ENCODE measurements at places on chromosomes 11 and 22.

DNA sequence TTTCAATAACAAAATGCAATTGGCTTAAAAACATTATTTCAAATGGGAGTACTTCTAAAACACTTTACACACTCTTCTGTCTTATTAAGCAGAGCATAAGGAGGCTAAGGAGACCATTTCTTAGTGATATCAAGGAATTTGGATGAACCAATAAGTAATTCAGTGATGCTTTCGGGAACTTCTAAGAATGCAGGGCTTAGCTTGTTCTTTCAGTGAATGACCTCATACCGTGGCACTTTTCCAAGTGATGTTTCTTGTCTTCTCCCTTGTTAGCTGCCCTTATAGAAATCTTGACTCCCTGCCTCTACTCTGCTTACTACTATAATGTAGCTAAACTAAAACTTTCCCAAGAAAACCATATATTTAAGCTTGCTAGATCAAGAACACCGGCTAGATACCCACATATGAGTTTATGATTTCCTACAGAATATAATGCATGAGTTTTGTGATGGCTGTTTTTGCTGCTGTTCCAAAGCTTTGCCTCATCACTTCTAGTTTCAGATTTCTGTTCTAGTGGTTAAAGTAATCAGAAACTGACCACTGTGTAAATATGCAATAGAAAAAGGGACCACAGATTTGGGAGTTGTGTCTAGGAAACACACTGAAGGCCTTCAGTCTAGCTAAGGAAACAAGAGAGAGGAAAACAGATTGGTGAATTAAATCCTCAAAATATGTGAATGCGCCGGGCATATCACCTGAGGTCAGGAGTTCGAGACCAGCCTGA is 37.5 kb upstream of the STK33 start:
- no peak for DNase-seq

DNA sequence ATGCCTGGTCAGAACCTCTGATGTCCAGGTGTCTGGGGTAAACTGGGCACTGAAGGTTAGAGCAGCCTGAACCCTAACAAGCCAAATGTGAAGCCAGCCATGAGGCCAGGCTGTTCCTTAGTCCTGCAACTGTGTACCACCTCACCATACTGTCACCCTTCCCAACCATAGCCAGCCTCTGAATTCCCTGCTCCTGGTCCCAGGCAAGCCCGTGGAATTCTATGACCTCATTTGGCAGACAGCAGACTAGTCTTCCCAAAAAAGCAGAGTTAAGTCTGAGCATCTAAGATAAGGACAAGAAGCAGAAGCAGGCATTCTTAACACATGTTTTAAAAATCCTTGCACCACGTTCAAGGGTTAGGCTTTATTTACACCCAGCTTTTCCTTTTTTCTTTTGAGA is 134.8 kb downstream of the C11orf58 start:
- DNase-seq, result no peak

GRCh38 chr22:41828516-41828915 is 4.4 kb upstream of the SREBF2 start:
- DNase-seq, result peak; percentile 41

- peak; percentile 63 for DNase-seq
Measured at GRCh38 chr11:134069426-134070341, 812 bp downstream of the JAM3 start.

- DNase-seq, result no peak
Measured at GRCh38 chr22:46844606-46845210, 82.3 kb downstream of the TBC1D22A start.

DNA sequence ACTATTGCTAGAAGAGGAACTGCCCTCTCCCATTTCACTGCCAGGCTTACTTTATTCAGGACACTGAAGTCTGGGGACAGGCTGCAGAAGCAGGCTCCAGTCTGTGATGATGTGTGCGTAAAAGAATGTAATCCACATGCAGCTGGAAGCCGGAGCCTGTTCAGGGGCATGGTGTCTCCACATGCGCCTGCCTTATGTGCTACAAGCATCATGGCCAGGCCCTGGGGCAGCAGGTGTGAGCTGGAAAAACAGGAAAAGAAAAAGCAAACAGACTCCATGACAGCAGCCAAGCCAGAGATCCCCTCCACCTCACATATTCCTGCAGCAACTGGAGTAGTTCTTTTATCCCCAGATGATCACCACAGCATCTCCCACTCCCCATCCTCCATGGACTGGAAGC is 33.4 kb downstream of the ARFGAP2 start:
- peak; percentile 34 for DNase-seq

GRCh38 chr11:12871788-12872321 is 137.3 kb upstream of the RASSF10 start:
- DNase-seq, result no peak

- no peak for DNase-seq
Measured at GRCh38 chr11:34501949-34502348, 11.6 kb downstream of the ELF5 start.

DNA sequence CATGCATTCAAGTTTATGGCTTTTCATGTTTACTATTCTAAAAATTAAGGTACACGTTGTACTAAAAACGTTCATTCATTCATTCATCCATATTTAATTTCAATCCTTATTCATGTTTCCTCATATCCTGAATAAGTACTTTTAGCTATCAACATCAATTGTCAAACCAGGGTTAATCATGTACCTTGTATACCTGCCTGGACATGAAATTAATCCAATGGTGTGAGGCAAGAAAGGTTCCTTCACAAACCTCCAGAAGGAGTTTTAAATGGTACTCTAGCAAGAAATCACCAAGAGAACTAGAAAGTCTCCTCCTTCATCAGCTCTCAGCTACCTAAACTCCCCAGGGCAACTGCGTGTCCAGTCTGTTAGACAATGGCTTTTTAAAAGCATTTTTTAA is 33.4 kb downstream of the TMEM123 start:
- DNase-seq, result no peak

GRCh38 chr11:116955548-116955947 is 118.1 kb upstream of the APOA1 start:
- no peak for DNase-seq

DNA sequence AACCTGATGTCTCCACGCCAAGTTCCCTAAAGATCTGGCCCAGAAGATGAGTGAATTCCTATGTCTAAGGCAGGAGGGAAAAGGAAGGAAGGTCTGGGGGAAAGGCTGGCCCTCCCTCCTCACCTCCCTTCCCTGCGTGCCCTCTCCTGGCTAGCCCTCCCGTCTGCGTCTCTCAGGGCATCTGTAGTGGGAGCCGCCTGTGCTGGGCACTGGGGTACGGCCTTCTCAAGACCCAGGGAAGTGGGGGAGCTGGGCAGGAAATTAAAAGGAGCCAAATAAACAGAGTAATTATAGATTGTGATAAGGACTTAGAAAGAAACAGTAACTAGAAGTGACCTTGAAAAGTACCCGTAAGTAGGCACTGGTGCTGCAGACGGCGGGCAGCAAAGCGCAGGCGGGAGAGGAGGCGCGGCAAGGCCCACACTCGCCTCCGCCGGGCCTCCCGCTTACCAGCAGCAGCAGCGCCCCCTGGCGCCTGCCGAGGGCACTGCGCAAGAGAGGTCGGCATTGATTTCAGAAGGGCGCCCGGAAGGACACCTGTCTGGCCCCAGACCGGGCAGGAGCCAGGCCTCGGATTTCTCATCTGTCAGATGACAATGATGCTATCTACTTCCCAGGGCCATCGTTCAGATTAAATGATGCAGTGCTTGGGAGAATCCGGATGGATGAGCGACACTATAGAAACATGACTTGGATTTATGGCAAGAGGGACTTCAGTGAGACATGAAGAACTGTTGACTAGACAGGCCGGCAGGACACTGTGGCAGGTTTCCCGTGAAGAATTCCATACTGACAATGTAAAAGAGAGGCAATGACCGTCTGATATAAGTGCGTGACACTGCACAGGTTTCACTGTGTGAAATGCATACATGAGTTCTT is 7.3 kb downstream of the KCNJ1 start:
- DNase-seq, result peak; percentile 69

- peak; percentile 21 for DNase-seq
Measured at GRCh38 chr22:33299245-33299956, 241.2 kb upstream of the SYN3 start.

GRCh38 chr22:40651563-40652501 is 15.3 kb upstream of the MRTFA start:
- peak; percentile 94 for DNase-seq

- no peak for DNase-seq
Measured at GRCh38 chr22:43152003-43152356, 621 bp downstream of the TSPO start.

DNA sequence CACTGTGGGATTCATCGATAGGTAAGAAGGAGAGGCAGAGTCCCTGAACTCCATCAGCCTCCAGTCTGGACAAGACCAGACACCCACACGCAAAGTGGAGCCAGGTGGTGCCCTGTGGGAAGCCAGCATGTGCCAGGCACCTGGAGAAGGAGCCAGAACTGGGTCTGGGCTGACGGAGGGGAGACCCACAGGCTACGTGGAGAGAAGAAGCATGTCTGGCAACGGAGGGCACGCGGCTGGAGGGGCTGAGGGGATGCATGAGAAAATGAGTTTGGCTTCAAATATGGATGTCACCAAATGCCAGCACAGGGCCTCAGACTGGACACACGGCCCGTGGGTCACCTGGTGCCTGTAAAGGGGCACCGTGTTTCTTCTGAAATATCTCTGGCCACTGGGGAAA is 55.7 kb downstream of the LINC01488 start:
- no peak for DNase-seq

- no peak for DNase-seq
Measured at GRCh38 chr11:394034-394857, at the start of gene PKP3. TSS of gene PKP3 (plus strand) at chr11:394209. CDS start at chr11:394293, 84 bp downstream.

- DNase-seq, result no peak
Measured at GRCh38 chr11:113313601-113314000, 782 bp upstream of the TTC12 start.

- DNase-seq, result no peak
Measured at GRCh38 chr22:36923131-36923788, 9.8 kb downstream of the CSF2RB start.

- no peak for DNase-seq
Measured at GRCh38 chr22:38136607-38137006, 26.1 kb upstream of the BAIAP2L2 start.

GRCh38 chr22:36505998-36506635 is 723 bp downstream of the FOXRED2 start:
- no peak for DNase-seq

DNA sequence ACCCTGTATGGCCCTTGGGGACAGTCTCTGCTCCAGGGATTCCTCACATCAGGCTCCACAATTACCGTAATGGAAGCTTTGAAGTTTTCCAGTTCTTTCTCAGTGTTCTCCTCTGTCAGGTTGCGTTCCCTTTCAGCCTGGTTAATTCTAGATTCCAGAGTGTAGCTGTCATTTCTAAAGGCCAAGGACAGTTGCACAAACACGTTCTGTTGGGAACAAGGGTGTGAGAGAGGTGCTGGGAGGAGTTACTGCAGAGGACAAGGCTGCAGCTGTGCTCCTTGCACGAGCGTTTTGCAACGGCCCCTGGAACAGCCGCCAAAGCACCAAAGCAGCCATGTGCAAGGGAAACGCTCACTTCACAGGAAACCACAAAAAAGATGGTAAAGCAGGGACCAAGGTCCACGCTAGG is 35.9 kb upstream of the LYVE1 start:
- no peak for DNase-seq

GRCh38 chr11:130369141-130369691 is 54.5 kb upstream of the ZBTB44 start:
- DNase-seq, result no peak

- DNase-seq, result peak; percentile 87
Measured at GRCh38 chr11:8263109-8263768, 439 bp downstream of the LMO1 start.

GRCh38 chr22:49182416-49182815 is 645.3 kb downstream of the BRD1 start:
- DNase-seq, result no peak

- no peak for DNase-seq
Measured at GRCh38 chr11:79973721-79974617, 533.1 kb upstream of the TENM4 start.

DNA sequence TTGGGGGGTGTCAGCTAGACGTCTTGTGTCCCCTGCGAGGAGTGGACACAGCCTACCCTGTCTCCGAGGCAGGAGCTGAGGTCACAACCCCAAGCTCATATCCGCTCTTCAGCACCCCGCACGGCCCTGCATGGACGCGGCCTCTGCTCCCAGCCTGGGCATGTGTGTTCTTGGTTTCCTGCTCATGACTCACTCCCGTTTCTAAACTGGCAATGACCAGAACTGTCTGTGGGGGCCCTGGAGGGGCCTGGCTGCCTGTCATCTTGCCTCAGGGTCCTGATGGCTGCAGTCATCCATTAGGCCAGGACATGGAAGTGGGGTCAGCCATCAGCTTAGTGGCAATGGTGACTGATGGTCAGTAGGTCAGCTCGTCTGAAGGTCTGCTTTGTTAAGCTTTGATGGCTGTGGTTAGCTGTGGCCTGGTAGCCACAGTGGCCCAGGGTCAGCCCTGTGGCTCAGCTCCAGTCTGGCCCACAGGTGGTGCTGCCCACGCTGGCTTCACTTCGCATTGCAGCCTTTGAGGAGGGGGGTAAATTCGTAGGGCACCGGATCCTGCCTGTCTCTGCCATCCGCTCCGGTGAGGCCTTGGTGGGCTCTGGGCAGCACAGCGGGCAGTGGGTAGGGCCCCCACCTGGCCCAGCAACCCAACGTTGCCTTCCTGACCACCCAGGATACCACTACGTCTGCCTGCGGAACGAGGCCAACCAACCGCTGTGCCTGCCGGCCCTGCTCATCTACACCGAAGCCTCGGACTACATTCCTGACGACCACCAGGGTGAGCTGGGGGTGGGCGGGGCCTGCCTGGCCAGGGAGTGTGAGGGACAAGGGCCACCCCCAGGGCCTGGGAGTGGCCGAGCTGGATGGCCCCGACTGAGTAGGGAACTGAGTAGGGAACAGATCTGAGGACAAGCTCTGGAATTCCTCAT is 12.0 kb downstream of the PLCB3 start:
- DNase-seq, result no peak

- no peak for DNase-seq
Measured at GRCh38 chr22:39026509-39027150, 5.7 kb downstream of the APOBEC3D start.

- DNase-seq, result no peak
Measured at GRCh38 chr22:34934261-34934660, 131.7 kb upstream of the ISX start.

DNA sequence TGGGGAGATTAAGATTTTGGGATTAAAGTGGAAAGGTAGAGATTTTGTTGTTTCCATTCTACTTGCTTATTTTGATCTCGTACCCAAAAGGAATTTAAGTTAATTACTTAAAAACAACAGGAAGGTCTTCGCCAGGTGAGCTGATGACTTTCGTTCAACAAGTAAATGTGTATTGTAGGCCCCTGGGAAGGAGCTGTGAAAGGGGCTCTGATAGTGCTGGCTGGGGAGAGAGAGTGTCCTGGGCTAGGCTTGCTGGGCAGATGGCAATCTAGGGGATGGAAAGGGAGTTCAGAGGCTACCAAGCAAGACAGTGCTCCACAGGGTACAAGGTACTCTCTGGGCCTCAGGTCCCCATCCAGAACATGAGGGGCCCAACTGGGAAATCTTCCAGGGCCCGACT is 189.4 kb downstream of the CEP164 start:
- DNase-seq, result no peak
